Posterior cingulate gyrus (tissue), 11 donors: ENCODE measurements at places on chromosomes 6 and 20.
A peak's percentile ranks its signal among the peaks of the same experiment; 100 is the strongest.

- no peak for DNase-seq
Observed at GRCh38 chr6:68506911-68507310, 128.2 kb upstream of the ADGRB3 start.

- DNase-seq, result peak; percentile 64
Observed at GRCh38 chr6:110816677-110817076, 1.4 kb upstream of the CDK19 start.

DNA sequence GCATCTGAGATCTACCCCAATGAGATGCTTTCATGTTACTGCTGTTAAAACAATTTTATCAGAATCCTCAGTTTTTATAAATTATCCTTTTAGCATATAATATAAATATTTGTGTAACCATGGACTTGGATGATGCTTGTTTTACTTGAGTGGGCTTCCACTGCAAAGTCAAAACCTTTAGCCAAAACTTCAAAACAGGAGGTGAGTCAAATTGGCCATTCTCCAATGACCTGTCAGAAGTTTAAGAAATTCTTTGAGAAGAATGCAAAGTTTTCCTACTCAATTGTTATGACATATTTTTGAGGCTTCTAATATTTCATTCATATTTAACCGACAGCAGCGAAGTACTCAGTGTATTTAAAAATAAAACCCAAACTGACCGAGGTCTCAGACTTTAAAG is 507.9 kb downstream of the EYS start:
- no peak for DNase-seq

DNA sequence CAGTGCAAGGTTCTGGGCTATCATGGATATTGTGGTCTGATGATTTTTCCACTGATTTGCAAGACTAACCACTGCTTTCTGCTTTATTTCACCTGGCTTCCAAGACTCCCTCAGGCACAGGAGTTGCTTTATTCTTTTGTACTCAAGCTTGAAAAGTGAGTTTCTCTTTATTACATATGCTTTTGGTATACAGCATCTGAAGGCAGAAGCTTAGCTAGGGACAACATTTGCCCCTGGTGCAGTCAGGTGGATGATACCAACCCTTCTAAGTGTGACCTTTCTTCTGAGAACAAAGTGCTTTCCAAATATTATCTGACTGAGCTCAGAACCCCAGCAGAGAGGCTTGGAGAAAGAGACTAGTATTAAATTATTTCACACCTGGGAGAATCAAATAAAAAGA is 94.0 kb upstream of the PHACTR1 start:
- DNase-seq, result no peak

GRCh38 chr20:31963889-31964288 is 4.1 kb upstream of the XKR7 start:
- no peak for DNase-seq
